ENCODE measurements at places on chromosomes 12 and 14. TPM values are rescaled to one million over a fixed set of nuclear protein-coding genes. Genes with fewer than 3 reads are reported as not detected.

The MORN3 gene
- polyA plus RNA-seq: 0.38 TPM

- no peak for DNase-seq
These were observed 521 bp upstream of the GMFB start for GRCh38 chr14:54489318-54489683.

GRCh38 chr12:106724116-106724515 is 50.4 kb upstream of the RIC8B start:
- DNase-seq: no peak

DNA sequence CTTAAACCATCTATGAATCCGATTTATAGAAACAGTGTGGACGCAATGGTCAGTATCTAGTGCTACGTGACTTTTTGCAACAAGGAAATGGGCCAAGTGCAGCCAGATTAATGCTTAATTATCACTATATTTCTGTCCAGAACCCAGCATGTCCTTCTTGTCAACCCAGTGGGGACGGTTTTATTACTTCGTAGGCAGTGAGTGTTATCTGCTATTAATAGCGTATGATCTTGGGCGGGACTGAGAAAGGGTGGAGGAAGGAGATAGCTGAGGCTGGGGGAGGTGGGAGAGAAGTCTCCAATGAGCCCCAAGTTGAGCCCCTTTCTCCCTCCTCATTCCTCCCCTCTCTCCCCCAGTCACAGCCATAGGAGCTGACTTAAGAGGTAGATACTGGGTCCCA is 59.7 kb upstream of the FAM222A start:
- no peak for DNase-seq
